Kidney epithelial cell (primary cell): ENCODE measurements at places on chromosomes 4 and X. TPM values are rescaled to one million over a fixed set of nuclear protein-coding genes. Genes with fewer than 3 reads are reported as not detected.

Gene CT47C1
- not detected in 2 replicates for total RNA-seq

GRCh38 chr4:179698321-179698720 lies 2256.1 kb upstream of the AGA start:
- no peak for DNase-seq

DNA sequence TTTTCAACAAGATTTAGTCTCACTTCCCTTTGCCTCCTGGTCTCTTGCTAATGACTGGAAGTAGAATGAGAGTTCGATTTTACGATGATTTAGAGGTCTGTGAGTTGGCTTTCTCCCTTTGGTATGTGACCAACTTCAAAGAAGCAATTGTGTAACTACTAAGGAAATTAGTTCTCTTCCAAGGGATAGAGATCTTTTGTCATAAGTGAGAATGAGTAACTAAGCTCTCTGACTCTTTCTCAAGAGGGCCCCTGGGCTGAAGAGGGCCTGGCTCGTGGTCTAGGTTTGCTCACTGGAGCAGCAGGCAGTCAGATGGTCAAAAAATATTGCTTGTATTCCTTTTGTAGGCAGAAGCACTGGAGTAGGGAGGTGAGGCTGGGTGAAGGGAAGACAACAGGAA lies 176.3 kb downstream of the ENOX2 start:
- peak; percentile 48 for DNase-seq

Gene MAGEB16
- not detected in 2 replicates for total RNA-seq

Gene BMX
- total RNA-seq = not detected in 2 replicates

Gene ETDA
- total RNA-seq = not detected in 2 replicates

Gene NKAP
- 4.9 and 6.1 TPM in 2 replicates for total RNA-seq

DNA sequence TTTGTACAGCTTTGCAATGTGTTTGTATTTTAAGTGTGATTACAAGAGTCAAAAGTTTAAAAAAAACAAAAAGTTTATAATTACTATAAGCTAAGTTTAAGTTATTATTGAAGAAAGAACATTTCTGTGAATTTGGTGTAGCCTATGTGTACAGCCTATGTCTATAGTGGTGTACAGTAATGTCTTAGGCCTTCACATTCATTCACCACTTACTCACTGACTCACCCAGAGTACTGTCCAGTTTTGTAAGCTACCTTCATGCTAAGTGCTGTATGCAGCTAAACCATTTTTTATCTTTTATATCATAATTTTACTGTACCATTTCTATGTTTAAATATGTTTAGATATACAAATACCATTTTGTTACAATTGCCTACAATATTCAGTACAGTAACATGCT lies 182.3 kb downstream of the RPA4 start:
- DNase-seq = no peak

- no peak for DNase-seq
Measured at GRCh38 chrX:43835559-43835958, 46.7 kb downstream of the MAOB start.

DNA sequence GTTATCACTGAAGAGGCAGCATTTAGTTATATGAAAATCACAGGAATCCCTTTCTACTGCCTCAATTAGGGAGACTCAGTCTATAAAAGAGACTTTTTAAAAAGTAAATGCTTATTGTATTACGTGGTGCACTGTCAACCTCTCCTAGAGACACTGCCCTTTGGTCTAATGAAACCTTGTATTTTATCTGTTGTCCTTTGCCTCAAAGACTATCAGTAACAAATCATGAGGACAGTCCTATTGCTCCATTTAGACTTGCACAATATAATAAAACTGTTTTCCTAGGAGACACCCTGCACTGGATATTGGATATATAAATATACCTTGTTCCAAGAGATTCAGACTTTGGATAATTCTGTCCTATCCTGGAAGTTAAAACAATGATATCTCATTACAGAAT lies 34.2 kb downstream of the VCX3A start:
- no peak for DNase-seq

DNA sequence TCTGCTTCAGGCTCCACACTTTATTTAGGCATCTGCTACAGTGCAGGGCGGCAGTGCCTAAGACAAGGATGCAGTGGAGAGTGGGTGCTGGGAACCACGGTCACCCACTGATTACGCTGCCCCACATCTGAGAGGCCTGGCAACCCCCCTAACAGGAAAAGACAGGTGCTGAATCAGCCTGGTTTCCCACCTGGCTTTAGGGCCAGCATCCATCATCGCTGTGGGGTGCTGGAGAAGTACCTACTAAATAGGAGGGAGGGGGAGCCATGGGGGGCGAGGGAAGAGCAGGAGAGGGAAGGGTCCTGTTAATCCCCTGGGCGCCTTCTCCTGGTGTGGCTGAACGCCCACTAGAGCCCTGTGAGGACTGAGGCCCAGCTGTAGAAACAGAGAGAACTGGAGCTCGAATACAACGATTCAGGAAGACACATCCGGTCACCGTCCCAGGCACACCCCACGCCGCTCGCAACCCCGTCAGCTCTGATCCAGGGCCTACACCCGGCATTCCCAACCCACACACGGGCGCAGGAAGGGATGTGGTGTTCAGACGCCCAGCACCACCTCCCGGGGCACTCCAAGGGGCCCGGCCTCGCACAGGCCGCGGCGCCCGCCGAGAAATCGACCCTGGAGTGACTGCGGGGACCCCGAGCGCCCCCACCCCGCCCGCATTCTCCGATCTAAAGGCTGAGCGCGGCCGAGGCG lies 554 bp downstream of the DCTD start:
- DNase-seq = no peak

- no peak for DNase-seq
Measured at GRCh38 chrX:17669458-17669857, 67.8 kb upstream of the SCML1 start.

Gene UCHL1
- total RNA-seq = 1,761 and 1,994 TPM in 2 replicates

Gene ADH1B
- 0.08 TPM in 1 of 2 replicates, not detected in the other for total RNA-seq
